T-helper 17 cell (primary cell): ENCODE measurements at places on chromosomes 4 and X. TPM values are rescaled to one million over a fixed set of nuclear protein-coding genes. Genes with fewer than 3 reads are reported as not detected.

The SH3TC1 gene
- 134 TPM for total RNA-seq

The MAEA gene
- 46.9 TPM for total RNA-seq

The CENPVL1 gene
- not detected for total RNA-seq

The GAB1 gene
- 3.5 TPM for total RNA-seq

The RHOXF2 gene
- not detected for total RNA-seq

The NPNT gene
- not detected for total RNA-seq

The SRPX2 gene
- not detected for total RNA-seq

The CXorf65 gene
- total RNA-seq: 57.7 TPM

The EIF1AX gene
- total RNA-seq: 34.3 TPM

The HPGD gene
- total RNA-seq: 19.3 TPM

The HEPH gene
- 0.29 TPM for total RNA-seq

The TMPRSS11D gene
- total RNA-seq: not detected

The HNRNPDL gene
- total RNA-seq: 339 TPM

The AMELX gene
- not detected for total RNA-seq

The FMR1NB gene
- total RNA-seq: not detected

The EGF gene
- 11.8 TPM for total RNA-seq

The KLHL34 gene
- 0.50 TPM for total RNA-seq

The POU3F4 gene
- total RNA-seq: not detected

The ADH1C gene
- not detected for total RNA-seq

The DCLK2 gene
- total RNA-seq: not detected

The TLR2 gene
- 7.3 TPM for total RNA-seq

The TBC1D19 gene
- 7.5 TPM for total RNA-seq

The MTMR1 gene
- total RNA-seq: 45.6 TPM

The SCML2 gene
- total RNA-seq: 0.22 TPM

The AFF2 gene
- 0.31 TPM for total RNA-seq

The NWD2 gene
- not detected for total RNA-seq

The HELT gene
- not detected for total RNA-seq

The SSX2B gene
- total RNA-seq: not detected

The GYPE gene
- total RNA-seq: not detected

The GYPB gene
- not detected for total RNA-seq

The TRIM61 gene
- not detected for total RNA-seq

The ATG4A gene
- total RNA-seq: 8.2 TPM

The COQ2 gene
- 5.5 TPM for total RNA-seq

The C4orf36 gene
- total RNA-seq: not detected

The FAAH2 gene
- 11.8 TPM for total RNA-seq

The SERPINA7 gene
- not detected for total RNA-seq

The FGFBP1 gene
- not detected for total RNA-seq

The MAGEA12 gene
- not detected for total RNA-seq

The GAGE2A gene
- total RNA-seq: not detected
